ENCODE measurements at places on chromosomes 11 and 22.

DNA sequence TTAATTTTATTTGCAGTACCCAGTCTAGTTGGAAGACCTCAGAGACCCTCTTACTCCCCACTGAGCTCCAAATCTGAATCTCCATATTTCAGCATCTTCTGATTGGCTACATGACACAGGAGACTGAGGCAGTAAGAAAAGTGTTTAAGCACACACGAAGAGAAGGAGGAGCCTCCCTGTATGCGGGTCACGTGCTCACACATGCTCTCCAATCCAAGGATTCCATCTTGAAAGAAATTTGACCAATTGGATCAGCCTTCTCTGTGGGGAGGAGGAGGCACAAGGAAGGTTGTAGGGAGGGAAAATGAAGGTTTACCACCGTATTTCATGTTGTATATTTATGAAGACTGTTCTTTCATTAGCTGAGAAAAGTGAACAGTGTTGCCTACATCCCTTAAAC lies 1.2 kb downstream of the OR6T1 start:
- H3K4me1 ChIP-seq, result no peaks in the 10 kb centered on the region
- no peak overlapping the region for H3K27ac ChIP-seq
- H3K27me3 ChIP-seq, result no peaks in the 10 kb centered on the region

GRCh38 chr22:19522190-19522880 lies 1.9 kb downstream of the CLDN5 start:
- H3K36me3 ChIP-seq, result no peaks in the 10 kb centered on the region
- DNase-seq, result no peak
- H3K4me3 ChIP-seq, result peak overlapping the region; percentile 32
- no peaks in the 10 kb centered on the region for H3K4me1 ChIP-seq
- H3K27ac ChIP-seq, result no peak overlapping the region
- no peaks in the 10 kb centered on the region for H3K27me3 ChIP-seq

GRCh38 chr22:42626951-42627625 lies 12.4 kb upstream of the POLDIP3 start:
- H3K4me1 ChIP-seq, result peaks cover 7% of the 10 kb centered on the region
- no peaks in the 10 kb centered on the region for H3K27me3 ChIP-seq
- H3K27ac ChIP-seq, result no peak overlapping the region
- peaks cover 86% of the 10 kb centered on the region for H3K36me3 ChIP-seq

DNA sequence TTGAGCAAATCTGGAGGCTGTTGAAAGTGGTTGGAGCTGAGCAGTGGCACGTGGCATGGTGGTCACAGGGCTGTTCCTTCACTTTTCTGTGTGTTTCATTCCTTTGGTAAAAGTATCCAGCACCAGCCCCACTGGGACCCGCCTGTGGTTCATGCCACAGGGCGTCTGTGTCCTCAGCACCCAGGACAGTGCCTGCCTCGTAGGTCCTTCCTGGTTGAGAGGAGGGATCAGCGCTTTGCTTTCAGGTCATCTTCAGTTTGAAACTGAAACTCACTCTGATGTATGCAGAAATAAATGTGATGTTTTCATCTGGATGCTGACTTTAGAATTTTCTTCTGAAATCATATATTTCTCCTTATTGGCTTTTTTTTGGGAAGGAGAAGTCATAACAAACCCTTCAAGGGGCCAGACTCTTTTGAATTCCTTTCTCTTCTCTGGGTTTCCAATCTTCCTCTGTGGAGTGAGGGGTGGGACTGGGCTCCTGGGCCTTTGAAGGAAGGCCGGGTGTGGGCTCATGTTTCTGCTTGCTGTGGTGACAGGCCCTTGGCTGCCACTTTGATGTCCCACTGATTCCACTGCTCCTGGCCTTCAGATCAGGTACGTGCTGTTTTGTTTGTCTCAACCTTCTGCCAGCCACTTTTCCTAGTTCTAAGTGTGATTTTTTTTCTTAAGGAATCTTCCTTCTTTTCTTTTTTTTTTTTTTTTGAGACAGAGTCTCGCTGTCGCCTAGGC lies 26.2 kb downstream of the TBC1D22A start:
- H3K4me1 ChIP-seq, result peaks cover 14% of the 10 kb centered on the region
- H3K27ac ChIP-seq, result no peak overlapping the region
- no peaks in the 10 kb centered on the region for H3K27me3 ChIP-seq
- peaks cover 4% of the 10 kb centered on the region for H3K36me3 ChIP-seq
- no peak overlapping the region for H3K4me3 ChIP-seq
- DNase-seq, result no peak

- no peaks in the 10 kb centered on the region for H3K27me3 ChIP-seq
- no peaks in the 10 kb centered on the region for H3K36me3 ChIP-seq
- DNase-seq, result no peak
- H3K4me1 ChIP-seq, result no peaks in the 10 kb centered on the region
- H3K27ac ChIP-seq, result no peak overlapping the region
Observed at GRCh38 chr22:25689631-25690030, 52.4 kb upstream of the MYO18B start.
